ENCODE measurements at places on chromosomes 12 and 14.

- no peak for DNase-seq
Observed at GRCh38 chr12:26496170-26496569, 300.8 kb downstream of the SSPN start.

- DNase-seq, result no peak
Observed at GRCh38 chr12:66380769-66381535, 78.7 kb downstream of the HELB start.

DNA sequence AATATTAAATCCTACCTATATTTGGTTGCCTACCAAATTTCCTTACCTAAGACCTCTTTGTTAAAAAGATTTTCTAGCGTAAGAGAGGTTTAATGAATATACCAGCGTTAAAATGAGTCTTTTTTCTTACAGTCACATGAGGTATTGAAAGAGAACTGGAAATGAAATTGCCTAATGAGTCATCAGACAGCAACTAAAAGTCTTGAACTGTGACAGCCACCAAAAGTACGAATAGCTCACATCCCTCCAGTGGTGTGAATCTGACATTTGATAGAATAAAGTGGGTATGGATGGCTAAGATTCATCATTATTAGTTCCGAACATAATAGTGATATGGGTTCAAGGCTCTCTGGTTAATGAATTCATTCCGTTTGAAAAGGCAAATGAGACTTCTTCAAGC, 1297.3 kb downstream of the AACS start:
- peak; percentile 2 for DNase-seq

GRCh38 chr14:33933386-33933933, 17.4 kb downstream of the EGLN3 start:
- DNase-seq, result no peak

DNA sequence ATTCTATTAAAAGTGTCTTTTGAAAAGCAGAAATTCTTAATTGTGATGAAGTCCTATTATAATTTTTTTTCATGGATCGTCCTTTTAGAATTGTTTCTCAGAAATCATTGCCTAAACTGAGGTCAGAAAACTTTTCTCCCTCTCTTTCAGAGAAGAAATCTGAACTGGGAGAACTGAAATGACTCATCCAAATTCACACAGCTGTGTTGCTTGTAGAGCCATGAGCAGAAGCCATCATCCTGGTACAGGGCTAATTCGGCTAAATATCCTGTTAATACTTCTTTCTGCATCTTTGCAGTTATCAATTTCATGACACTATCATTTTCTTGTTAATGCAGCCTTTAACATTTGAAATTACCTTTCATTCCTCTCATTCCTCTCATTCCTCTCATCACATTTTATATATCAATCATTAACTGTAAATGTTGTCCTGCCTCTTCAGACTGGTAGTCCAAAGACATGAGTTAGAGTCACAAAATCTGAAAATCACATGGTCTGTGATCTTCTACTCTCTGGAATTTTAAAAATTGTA, 15.5 kb downstream of the SLC15A5 start:
- no peak for DNase-seq

DNA sequence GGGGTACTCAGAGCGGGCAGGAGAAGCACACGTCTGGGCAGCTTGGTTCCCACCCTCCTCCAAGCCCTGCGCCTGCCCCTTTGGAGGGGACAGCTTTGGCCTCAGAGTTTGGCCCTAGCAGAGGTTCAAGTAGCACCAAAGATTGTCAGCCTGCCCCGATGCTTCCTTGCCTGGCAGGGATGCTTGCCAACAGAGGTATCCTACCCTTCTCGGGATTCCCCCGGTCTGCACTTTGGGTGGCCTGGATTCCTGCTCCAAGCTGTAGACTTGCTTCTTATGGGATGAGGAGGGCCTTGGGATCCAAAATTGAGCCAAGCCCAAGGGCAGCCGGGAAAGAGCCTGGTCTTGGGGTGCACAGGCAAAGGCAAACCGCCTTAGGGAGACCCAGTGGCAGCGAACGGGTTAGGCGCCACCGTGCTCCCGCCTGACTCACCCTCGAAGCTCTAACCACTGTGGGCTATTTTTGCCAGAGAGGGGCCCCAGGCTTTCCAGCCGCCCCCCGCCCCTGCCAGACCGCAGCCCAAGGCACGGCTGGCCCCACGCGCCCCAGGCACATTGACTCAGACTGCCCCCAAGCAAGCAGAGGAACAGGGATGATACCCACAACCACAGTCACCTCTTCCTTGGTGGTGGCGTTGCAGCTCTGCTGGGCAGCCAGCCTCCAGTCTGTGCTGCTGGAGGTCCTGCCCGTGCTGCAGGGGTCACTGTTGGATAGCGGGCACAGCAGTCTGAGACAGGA, 847 bp upstream of the WNT10B start:
- DNase-seq, result no peak

DNA sequence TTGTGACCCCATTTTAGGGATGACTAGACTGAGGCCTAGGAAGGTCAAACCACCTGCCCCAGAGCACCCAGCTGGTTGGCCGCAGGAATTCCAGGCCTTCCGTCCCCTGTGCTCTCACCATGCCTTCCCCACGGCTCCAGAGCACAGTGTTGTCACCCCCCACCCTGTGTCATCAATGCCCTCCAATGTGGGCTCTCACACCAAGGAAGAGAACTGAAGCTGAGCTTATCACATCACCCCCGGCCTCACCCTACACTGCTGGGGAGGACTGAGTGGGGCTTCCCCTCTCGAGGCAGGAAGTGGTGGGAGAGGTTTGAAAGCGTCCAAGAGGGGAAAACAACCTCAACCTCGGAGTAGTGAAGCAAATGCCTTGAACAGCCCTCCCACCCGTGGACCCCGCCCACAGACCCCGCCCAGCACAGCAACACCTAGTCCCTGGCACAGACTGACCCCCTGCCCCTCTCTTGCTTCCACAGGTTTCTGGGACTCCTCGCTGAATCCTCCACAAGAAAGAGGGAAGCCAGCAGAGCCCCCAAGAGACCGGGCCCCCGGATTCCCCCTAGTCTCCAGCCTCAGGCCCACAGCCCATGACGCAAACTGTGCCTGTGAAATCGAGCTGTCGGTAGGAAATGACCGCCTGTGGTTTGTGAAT, 97.2 kb downstream of the LGMN start:
- DNase-seq, result peak; percentile 90

- DNase-seq, result no peak
Observed at GRCh38 chr14:44317441-44317746, 189.7 kb downstream of the FSCB start.

- peak; percentile 17 for DNase-seq
Observed at GRCh38 chr14:40119765-40120164, 687.5 kb upstream of the FBXO33 start.

DNA sequence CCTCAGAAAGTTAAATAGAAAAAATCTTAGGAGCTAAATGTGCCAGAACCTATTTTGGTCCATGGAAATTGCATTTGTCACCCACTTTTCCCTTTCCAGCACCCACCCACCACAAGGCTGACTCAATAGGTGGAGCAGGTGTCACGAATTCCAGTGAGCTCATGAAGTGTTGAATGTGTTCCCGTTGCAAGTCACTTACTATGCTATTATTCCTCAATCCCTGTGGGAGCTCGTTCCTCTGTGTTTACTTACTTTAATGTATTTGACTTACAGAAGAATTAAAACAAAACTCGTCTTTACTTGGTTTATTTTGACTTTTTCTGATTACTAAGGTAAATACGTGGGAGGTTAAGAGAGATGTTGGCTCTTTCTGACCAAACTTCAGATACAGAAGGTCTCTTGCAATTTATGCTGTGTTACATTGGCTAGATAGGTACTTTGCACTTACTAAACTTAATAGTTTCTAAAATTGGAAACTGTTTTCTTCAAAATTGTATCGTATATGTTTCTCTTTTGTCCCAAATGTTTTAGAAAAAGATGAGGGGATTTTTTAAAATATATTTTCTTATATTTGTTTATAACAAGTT, 269.4 kb upstream of the NOVA1 start:
- no peak for DNase-seq

DNA sequence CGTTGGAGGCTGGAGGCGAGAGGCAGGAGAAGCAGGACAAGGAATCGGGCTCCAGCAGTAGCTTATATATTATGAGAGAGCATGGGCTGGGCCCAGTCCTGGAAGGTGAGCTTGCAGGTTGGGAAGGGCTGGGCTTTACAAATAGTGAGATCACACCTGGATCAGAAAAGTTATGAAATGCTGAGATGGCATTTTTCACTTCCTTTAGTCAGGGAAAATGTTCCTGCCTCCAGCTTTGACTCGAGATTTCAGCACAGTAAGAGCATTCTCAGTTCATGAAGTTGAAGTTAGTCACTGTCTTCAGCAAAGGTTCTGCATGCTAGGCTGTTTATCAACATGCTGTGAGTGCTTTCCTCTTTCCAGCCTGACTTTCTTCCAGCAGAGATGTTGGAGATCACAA, at the start of gene KRT6C:
Gene KRT6C (minus strand): TSS at position 38 of the 400 bp plus-strand sequence. CDS start 68 bp downstream, outside the sequence.
- DNase-seq, result no peak

- DNase-seq, result peak; percentile 66
Observed at GRCh38 chr12:8088574-8088973, 6.5 kb downstream of the NECAP1 start.

DNA sequence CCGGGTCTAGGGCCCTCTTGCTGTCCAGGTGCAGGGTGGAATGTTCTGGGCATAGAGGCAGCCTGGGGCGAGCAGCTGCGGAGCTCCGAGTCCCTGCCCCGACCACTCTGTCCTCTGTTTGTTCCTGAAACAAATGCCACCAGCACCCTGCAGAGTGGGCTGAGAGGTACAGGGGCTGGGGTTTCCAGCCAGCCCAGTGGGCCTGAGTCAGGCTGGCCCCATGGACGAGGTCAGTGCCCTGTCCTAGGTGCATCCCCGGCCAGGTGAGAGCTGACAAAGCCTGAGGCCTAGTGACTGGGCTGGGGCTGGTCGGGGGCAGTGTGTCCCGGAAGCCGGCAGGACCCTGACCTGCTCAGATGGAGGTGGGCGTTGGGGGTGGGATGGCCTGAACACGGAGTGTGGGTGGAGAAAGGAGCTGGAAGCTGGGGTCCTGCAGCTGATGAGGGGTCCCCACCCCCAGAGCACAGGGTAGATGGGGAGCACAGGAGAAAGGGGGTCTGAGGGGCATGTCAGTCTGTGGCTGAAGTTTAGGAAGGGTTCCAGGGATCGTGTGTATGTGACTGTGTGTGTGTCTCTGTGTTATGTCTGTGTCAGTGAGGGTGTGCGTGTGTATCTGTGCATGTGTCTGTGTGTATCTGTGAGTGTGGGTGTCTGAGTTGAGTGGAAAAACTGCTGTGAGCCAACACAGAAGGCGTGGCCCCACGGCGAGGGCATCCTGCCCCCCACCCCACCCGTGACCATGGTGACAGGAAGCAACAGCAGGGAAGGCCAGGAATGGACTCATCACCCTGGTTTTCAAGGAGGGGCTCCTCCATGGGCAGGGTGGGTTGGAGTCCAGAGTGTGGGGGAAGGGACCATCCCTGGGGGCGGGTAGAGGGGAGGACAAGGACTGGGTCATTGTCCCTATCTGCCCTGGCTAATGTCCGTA, 2.4 kb upstream of the CRIP1 start:
- no peak for DNase-seq

- DNase-seq, result no peak
Observed at GRCh38 chr14:61334197-61334701, 12.9 kb downstream of the PRKCH start.

GRCh38 chr14:64444984-64445845, 20.1 kb upstream of the AKAP5 start:
- peak; percentile 92 for DNase-seq

GRCh38 chr14:54175298-54175942, 218.8 kb upstream of the BMP4 start:
- DNase-seq, result peak; percentile 71

DNA sequence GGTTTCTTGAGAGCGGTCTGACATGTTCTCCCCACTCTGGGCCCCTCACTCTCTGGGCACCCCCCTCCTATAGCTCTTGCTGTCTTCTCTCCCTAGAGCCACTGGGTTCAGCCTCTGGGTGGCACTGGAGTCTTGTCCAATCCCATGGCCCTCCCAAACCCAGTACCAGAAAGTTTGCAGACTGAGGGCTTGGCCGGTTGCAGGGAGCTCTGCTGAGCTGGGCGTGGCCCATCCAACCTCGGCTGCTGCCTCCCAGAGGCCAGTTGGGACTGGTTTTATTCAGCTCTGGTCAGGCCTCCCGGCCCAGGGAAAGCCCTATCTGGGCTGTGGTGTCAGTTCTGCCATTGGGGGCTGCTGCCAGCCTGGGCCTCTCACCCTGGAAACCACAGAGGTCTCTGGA, 37.9 kb downstream of the ISCA2 start:
- peak; percentile 6 for DNase-seq

GRCh38 chr14:75803765-75804164, 142.7 kb downstream of the TTLL5 start:
- no peak for DNase-seq

- no peak for DNase-seq
Observed at GRCh38 chr14:95323917-95324316, 4.2 kb upstream of the CLMN start.

DNA sequence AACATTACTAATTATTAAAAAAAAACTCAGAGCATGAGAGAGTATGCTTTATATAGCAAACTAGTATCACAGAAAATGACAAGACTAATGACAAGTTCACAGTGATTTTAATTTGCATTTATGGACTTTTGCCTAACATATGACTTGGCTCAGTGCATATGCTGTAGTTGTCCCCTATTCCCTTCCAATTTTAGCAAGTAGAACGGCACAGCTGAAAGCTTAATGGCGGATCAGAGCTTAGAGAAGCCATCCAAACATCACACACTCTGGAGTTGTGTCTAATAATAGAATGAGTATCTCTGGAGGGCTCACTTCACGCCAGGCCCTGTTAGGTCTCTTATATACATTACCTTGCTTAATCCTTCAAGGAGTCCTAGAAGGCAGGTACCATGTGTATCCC, 13.3 kb downstream of the CNIH1 start:
- no peak for DNase-seq

DNA sequence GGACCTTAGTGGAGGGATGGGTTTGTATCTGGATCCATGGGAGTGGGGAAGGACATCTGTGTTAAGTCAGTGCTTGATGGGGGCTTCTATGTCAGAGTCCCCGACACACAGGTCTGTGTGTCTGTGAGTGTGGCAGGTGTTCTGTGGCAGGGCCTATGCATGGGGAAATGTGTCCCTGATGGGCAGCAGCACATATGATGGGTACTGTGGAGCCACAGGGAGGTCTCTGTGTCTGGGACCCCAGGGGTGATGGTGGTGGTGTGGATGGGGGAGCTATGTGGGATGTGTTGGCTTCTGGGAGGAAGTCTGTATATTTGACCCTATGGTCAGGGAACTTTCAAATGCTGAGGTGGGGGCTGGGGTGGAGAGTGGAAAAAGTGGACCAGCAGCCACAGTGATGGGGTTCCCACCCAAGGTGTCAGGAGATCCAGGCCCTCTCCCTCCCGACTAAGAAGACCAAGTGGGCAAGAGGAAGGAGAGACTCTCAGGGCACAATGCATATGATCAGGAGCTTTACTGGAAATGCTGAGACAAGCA, 16.5 kb downstream of the KRT7 start:
- no peak for DNase-seq

All from GM12865 (cell line).